ENCODE measurements at places on chromosomes 1 and 21.
A peak's percentile ranks its signal among the peaks of the same experiment; 100 is the strongest.

DNA sequence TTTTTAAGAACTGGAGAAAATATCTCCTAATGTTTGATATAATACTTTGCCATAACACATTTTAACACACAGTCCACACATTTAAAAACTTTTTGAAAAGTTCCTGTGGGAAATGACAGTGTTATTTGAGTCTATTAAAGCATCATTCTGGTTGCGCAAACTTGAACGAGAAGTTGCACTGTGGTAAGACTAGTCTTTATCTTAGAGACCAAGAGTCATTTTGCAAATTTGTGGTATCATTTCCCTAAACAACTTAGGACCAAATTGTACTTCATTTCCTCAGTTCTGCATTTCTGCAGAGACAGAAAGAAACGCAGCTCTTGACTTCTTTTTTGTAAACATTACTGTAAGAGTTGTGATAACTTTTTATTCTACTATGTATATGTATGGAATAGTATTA is at the start of gene RGS18:
Gene RGS18, plus strand, starts transcription at position 282 of the 400 bp plus-strand sequence. CDS start 176 bp downstream, outside the sequence.
- DNase-seq: no peak

GRCh38 chr1:17340358-17340757 is 31.6 kb upstream of the PADI6 start:
- DNase-seq: no peak

DNA sequence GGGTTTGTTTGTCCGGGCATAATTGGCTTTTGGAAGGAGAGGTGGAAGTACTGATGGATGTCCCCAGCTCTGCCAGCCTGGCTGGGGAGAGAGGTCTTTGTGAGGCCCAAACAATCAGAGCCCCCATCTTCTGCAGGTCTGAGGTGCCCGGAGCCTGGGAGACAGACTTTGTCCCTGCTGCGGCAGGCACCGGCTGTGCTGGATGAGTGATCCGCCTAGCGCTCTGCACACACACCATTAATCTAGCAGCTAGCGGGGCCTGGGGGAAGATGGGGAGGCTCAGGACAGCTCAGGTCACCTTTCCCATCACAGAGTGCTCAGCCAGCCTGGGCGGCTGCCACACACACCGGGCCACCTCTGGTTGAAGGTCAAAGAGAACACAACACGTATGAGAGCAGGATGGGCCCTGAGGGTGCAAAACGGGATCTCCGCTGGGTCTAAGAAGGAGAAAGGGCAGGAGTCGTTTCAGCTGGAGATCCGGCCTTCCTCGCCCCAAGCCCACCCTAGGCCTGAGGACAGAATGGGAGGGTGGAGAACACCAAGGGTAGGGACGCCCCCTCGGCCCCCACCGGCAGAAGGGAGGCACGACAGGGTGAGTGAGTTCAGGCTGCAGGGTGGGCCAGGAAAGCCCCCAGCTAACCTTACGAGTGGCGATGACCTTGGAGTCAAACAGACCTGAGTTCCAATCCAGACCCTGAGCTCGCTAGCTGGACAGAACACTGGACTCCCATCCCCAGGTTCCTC is 341.8 kb downstream of the NPHP4 start:
- DNase-seq: no peak

DNA sequence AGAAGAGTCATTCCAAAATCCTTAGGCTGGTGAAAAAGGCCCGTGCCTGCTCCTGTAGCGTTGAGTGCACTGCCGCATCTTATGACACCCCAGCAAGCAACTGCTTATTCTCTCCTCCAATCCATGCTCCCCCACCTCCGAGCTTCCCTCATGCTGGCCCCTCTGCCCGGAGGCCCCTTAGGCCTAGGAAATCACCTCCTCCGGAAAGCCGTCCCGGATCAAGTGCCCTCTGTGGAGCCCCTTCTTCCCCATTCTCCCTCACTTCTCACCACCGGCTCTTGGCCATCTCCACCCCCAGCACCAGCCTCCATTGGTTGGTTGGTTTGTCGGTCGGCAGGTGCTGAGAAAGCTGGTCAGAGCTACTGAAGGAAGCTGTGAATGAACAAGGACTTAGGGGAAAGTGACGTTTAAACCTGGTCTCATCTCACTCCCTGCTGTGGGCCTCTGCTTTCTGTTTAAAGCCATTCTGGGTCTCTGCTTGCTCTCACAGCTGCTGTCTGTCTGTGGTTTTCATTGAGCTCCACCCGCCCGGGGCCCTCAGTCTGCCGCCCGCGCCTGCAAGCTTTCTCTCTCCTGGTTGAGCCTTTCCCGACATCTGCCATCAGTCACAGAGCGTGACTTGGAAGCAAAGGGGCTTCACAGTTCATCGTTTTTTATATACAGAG is 122.2 kb downstream of the KCNN3 start:
- no peak for DNase-seq

DNA sequence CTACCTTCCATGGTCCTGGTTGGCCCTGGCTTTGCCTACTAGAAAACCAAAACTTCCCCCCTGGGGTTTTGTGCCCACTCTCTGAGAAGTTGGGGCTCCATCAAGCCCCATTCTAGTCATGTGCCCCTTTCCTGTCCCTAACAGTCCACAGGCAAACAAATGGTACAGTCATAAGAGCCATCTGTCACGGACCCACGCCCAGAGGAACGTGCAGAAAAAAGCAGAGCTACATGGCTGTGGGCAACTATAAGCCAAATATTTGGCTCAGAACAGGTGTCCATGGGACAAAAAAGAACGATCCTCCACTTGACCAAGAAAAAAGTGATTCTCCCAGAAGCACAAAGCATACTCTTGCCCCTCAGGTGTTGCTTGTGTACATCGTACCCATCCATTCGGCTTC is 14.6 kb upstream of the TRNAU1AP start:
- no peak for DNase-seq

DNA sequence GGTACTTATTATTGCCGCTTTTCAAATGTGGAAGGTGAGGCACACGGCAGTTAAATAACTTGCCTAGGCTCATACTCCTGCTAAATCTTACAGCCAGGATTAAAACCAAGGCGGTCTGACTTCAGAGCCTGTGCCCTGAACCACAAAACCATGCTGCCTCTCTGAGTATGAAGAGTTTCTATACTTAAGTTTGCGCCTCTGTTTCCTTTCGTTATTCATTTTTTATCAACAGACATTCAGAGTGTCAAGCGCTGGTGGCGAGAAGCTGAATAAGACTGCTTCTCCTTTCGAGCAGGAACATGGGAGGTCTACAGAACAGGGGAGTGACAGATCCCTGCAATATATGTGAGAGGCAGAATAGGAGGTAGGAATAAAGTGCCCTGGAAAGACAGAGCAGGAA is 96.0 kb upstream of the DUSP10 start:
- DNase-seq: no peak

DNA sequence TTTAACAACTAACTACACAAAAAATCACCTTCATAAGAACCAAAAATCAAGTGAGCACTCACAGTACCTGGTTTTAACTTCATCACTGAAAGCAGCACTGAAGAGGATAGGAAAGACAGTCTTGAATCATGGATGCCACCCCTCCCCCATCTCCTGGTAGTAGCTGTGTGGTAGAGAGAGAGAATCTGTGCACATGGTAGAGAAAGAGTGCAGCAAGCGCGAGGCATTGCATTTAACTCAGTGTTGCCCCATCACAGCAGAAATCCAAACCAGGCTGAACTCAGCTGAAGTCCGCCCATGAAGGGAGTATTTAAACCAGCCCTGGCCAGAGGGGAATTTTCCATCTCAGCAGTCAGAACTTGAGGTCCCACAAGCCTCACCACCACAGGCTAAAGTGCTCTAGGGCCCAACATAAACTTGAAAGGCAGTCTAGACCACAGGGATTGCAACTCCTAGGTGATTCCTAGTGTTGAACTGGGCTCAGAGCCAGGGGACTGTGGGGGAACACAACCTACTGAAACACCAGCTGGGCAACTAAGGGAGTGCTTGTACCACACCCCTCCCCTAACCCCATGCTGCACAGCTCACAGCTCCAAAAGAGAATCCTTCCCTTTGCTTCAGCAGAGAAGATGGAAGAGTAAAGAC is 38.4 kb downstream of the VAV3 start:
- DNase-seq: no peak

DNA sequence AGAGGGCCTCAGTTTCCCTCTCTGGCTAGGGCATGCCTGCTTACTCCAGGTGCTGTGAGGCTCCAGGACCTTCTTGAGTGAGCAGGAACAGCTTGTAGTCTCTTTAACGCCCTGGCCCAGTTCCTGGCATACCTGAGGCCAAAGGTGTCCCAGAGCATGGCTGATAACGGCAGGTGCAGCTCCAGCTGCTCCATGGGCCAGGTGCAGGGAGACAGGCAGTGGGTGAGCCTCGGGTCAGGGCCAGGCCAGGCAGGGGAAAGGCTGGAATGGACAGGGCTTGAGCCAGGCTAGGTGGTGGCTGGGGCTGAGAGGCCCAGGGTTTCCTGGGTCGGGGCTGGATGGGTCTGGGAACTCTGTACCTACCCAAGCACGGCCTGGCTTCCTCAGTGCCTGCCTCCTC is 18.3 kb downstream of the EDN2 start:
- no peak for DNase-seq

- no peak for DNase-seq
Observed at GRCh38 chr1:66250075-66250474, 283.9 kb upstream of the SGIP1 start.

- DNase-seq: no peak
Observed at GRCh38 chr1:232145768-232146167, 484.2 kb downstream of the SIPA1L2 start.

GRCh38 chr1:97042551-97042950 is 321.0 kb downstream of the PTBP2 start:
- DNase-seq: no peak

GRCh38 chr1:34070201-34070836 is 94.7 kb downstream of the CSMD2 start:
- DNase-seq: no peak

DNA sequence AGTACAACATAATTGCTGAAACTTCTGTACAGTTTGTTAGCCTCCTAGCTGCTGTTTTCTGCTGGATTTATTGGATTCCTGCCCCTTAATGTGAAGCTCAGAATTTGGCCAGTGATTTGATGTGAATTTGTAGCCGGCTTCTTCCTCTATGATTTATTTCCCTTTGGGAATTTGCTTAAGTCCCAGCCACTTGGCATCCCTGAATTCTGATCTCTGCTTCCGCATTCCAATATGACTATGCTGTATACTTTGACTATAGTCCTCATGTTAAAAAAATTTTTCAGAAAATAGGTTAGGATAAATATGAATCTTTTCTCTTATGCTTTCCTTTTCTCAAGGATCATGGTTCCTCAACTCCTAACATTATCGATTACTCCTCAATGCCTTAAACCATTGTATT is 12.4 kb upstream of the LRIF1 start:
- no peak for DNase-seq

DNA sequence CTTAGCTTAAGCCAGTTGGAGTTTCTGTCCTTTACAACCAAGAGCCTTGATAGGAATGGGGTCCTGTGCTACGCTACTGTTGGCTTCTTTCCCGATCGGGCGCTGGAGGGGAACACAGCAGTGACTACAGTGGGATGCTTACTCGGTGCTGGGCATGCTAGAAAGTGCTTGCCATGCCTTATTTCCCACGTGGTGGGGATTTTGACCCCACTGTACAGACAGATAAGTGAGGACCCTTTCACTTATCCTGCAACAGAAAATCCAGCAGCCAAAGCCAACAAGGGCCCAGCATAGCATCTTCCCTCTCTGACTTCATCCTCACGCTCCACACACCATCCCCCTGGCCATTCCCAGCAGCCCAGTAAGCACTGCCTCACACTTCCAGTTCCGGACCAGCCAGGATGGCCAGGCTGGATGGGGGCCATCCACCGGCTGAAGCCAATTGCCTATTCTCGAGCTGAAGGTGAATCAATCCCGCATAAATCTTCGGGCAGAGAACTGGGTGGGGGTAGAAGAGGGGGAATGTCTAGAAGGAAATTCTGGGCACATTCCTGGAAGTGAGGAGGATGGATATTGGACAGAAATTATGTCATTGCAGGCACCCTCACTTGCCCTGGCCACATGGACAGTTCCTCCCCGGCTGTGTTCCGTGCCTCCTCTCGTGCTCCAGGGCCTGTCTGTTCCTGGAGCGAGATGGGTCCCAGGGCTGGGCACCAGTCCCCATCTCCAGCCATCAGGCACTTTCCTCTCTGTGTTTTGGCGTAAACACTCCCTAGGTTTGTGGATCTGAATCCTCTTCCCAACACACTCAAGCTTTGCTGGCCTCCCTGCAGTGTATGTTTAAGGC is 2.0 kb upstream of the ABCG1 start:
- no peak for DNase-seq

GRCh38 chr21:43781846-43782245 is 5.7 kb upstream of the CSTB start:
- no peak for DNase-seq

DNA sequence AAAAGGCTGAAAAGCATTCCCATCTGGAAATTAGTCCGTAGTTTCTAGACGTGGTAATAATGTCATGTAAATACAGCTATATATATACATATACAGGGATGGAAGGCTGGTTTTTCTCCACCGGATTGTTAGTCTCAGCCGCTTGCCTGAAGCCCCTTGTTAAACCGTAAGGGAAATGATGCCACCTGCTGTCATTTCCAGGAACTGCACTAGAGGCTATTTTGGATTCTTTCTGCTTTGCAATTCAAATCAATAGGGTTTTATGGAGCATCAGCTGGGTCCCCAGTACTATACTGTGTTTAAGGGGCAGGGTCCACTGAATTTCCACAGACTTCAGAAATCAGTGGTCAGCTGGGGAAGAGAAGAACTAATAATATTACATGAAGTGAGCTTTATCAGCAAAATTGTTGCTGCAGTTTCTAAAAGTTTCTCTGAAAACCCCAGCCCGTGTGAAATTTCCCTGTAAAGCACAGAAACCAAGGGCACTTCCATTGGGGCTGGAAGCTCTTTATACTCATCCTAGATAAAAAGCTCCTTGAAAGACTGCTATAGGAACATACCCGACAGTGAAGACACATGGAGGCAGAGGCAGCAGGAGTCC is 33.8 kb upstream of the MPZL1 start:
- peak; percentile 44 for DNase-seq

DNA sequence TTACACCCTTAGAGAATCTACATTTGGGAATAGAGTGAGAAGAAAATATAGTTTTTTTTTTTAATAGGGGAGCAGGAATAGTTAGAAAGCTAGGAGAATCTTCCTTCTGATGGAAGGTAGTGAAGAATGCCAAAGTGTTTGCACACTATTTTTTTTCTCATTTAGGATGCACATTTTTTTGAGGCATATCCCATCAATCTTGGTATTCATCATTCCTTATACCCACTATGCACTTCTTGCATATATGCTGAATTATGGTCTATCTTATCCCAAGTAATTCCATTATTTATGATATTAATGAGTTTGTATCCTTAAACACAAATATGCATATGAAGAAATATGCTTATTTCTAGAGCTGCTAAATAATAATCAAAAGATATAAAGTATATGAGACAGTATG is 28.4 kb downstream of the HSPA13 start:
- no peak for DNase-seq
